Stimulated activated naive CD4-positive, alpha-beta T cell (primary cell): ENCODE measurements at places on chromosomes 5 and 9.

DNA sequence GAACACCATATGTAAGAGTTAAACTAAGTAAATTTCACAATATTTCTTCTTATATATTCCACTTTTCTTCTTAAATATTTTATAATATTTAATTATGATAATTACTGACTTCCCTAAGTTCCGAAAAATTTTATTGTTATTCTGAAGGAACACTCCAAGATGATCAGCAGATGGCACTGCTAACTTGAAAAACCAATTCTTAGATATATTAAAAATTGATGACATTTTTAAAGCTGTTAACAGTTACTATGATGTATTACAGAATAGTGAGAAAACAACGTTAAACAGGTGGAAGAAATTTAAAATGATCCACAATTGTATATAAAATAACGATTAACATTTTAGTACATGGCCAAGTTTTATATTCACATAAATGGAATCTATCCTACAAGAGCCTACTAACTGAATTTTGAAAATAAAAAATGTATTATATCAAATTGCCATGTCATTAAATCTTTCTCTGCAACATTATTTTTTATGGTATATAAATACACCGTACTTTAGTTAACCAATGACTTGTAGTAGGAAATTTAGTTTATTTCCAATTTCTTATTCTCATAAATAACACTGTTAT, 30.1 kb upstream of the MUSK start:
- DNase-seq = no peak

DNA sequence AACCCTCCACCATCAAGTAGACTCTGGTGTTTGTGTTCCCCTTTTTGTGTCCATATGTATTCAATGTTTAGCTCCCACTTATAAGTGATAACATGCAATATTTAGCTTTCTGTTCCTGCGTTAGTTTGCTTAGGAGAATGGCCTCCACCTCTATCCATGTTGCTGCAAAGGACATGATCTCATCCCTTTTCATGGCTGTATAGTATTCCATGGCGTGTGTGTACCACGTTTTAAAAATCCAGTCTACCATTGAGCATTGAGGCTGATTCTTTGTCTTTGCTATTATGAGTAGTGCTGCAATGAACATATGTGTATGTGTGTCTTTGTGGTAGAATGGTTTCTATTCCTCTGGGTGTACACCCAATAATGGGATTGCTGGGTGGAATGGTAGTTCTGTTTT, 140.1 kb downstream of the BASP1 start:
- no peak for DNase-seq

DNA sequence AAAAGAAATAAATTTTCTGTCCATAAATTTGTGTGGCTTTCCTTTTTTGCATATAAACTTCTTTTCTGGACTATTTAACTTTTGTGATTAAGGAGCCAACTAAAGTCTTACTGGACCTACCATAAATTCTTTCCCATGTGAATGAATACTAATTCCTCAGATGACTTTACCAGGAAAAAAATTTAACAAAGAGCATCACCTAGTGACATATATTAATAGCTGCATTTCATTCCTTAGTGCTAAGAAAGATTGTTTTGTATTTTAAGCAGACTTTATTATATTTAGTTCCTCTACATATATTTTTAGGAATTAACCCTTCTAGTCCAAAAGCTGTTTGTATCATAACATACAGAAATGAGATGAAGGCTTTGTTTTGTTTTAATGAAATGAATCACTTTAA, 64.4 kb downstream of the C9orf85 start:
- DNase-seq = no peak

- no peak for DNase-seq
Measured at GRCh38 chr9:33435821-33436277, 11.5 kb downstream of the AQP3 start.

GRCh38 chr9:108568093-108568492, 287.7 kb downstream of the ACTL7B start:
- no peak for DNase-seq

DNA sequence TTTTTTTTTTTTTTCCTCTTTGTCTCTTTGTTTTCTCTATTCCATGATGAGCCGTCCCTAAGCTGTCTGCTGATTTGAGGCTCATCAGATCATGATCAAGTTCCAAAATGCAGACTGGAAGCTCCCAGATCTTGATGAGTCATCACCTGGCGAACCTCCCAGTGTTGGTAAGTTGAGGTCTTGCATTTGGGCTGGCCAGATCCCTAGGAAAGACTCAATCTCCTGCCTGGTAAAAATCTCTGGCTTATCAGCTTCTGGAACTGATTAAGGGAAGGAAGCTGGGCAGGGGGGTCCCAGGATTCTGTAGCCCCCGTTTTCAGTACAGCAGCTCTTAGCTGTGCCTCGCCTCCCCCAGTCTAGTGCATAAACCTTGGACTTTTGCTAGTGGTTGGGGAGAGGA, 69.0 kb downstream of the TSPAN17 start:
- DNase-seq = no peak

DNA sequence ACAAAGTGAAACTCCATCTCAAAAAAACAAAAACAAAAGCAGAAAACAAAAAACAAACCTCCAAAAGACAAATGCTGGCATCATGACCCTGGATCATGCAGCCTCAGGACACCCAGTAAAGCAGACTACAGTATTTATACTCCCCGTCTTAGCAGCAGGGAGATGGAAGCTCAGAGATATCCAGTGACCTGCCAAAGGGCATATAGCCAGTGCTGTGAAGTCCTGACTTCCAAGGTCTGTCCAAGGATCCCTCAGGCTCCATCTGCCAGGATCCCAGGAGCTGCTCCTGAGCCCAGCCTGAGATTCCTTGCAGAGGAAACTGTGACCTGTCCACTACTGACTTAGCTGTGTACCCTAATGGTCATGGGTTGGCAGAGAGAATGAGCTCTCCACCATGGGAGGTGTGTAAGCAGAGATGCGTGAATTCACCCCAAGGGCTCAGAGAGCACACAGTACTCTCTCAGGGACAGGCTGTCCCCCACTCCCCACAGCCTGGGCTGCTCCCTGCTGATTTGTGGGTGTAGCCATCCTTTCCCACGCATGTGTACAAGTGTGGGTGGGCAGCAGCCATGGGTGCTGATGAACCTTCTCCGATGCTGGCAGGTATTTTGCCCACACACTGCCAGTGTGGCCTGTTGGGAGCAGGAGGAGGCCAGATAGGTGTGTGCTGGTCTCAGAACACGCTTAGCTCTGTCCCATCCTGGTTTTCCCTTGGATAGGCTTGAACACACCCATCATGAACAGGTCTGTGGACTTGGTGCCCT, 2.1 kb upstream of the WNK2 start:
- DNase-seq = no peak

DNA sequence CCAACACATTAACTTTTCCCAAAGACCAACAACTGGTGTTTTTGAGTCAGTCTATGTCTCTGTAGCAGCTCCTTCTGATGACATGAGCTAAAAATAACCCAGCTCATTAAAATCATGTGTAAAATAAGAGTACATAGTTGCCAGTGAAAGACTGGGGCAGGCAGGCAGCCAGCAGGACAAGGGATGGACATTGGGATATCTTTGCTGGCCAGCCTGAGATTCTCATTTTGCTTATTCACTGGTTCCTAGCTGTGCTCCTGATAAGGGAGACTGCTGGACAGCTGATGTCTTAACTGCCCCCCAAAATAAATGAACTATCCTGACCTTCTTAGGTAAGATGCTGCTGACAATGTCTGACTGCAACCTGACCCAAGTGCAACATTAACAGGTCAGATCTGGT, 33.9 kb downstream of the EPB41L4B start:
- no peak for DNase-seq

DNA sequence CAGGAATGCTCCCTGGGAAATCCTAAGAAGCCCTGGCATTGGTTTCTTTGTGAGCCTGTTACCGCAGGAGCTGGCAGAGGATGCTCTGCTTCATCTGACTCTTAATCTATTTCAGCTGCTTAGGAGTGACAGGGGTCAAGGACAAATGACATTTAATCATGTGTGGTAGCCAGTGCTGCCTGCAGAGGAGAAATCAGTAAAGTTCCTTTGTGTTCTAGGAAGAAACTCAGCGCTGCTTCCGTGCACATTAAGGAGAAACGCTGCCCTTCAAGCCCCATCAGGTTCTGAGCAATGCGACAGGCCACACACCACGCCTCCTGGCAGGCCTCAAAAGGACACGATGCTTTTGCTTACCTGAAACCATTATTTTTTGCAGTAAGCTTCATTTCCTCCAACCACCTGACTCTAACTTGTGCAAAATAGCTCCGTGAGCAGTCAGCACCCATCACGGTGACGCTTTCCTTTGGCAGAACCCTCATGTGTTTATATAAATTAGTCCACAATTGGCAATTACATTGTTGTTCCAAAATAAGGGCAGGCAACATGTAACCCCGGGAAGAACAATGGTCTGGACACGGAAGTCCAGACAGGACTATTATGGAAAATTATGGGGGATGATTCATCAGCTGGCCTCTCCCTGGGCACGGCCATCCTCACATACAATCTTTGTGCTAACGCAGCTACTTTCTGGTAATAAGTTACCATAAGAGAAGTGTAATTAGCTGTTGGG, 387.9 kb upstream of the DAP start:
- no peak for DNase-seq

DNA sequence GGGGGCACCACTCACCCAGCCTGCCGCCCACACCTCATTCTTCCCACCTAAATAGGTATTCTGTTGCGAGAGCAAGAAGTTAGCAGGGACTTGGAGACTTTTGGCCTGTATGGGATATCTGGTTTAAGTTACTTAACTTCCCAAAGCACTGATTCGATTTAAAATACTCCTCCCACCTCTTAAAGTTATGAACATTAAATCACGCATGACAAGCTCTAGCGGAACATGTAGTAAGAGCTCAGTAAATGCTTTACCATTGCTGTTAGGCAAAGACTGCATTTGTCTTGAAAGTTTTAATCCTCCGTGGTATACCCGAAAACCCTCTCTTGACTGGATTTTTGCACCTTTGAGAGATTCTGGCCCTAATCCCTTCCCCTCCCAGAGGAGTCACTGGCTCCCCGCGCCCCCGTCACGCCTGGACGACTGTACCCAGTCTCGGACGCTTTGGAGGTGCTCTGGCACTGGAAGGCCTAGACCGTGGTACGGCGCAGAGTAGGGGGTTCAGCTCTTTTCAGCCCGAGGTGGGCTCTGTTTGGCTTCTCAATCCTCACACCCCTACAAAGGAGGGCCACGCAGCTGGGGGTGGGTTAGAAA, 4.4 kb downstream of the GDNF start:
- DNase-seq = no peak

- no peak for DNase-seq
Measured at GRCh38 chr9:35366627-35367026, 123.3 kb upstream of the RUSC2 start.
